ENCODE measurements at places on chromosomes 3 and 15.

DNA sequence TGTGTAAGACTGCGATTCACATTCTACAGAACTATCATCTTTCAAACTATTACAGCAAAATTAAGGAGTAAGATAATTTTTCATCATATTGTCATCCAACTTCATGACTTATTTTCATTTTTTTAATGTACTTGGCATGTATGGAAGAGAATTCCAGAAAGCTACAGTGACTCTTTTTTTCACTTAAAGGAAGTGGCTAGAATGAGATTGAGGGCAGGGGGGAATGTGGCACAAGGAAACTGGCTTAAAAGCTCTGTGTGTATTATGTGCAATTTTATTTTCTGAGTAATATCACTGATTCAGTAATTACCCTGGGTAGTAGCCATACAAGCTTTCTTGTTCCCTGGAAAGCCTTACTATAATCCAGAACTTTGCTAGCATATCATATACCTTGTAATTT lies 94.6 kb downstream of the FILIP1L start:
- no peak for DNase-seq

GRCh38 chr3:114363554-114364202 lies 69.8 kb downstream of the TIGIT start:
- DNase-seq = no peak

GRCh38 chr15:95624616-95625361 lies 705.7 kb upstream of the NR2F2 start:
- DNase-seq = no peak

- no peak for DNase-seq
Observed at GRCh38 chr3:124839896-124840295, 47.3 kb downstream of the ITGB5 start.

DNA sequence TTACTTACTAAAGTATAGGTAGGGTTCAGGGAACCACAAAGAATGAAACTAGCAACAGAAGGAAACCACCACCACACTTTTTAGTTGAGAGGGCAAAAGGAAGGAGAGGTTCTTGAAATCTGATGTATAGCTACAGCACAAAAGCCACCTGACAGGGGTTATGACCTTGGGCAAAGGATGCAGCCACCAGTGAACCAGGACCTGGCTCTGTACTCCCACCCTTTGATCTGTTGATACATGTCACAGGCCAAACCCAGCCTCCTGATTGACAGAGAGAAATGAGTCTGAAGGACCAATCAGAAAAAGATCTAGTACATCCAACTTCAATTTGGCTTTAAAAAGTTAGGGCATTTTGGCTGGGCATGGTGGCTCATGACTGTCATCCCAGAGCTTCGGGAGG lies 20.0 kb upstream of the BLM start:
- DNase-seq = no peak

GRCh38 chr3:49412632-49413337 lies 562 bp downstream of the TCTA start:
- DNase-seq = no peak

DNA sequence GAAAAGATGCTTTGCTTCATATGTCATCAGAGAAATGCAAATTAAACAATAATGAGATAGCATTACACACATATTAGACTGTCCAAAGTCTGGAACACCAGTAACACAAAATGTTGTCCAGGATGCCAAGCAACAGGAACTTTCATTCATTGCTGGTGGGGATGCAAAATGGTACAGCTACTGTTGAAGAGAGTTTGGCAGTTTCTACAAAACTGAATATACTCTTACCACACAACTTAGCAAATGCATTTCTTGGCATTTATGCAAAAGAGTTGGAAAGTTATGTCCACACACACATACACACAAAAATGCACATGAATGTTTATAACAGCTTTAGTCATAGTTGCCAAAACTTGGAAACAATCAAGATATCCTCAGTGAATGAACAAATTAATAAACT lies 195.2 kb upstream of the MME start:
- no peak for DNase-seq

DNA sequence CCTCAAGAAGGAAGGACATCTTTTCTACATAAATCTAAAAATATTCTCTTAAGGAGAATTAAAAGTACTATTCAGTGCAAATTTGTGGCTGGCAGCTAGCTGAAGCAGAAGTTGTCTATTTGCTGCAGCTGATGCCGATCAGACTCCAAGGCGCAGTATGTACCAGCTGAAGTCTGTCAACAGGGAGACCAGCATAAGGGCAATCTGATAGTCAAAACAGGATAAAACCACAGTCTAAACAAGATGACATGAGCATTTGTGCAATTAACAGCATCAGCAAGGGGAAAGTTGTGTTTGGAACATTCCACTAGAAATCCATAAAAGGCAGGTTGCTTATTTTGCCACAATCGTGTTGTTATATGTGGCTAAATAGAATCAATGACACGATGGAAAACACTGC lies 198.2 kb upstream of the ROBO2 start:
- no peak for DNase-seq

DNA sequence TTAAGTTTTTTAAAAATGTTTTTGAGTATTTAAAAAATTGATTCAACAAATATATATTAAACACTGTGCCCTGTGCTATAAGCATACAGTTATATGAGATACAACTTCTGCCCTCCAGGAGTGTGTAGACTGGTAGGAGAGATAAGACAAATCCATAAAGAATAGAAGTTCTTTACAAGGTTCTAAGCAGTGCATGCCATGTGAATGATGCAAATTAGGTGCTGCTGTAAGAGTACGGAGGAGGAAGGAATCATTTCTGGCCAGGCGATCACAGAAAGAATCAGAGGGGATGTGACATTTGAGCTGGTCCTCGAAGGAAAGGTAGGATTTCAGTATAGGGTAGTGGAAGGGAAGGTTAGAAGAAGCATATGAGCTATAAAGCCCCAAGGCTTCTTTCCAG lies 14.0 kb downstream of the MAPKBP1 start:
- DNase-seq = no peak

GRCh38 chr15:25403771-25404170 lies 35.1 kb downstream of the UBE3A start:
- no peak for DNase-seq

- DNase-seq = no peak
Observed at GRCh38 chr3:184405075-184406030, 25.5 kb downstream of the CHRD start.

DNA sequence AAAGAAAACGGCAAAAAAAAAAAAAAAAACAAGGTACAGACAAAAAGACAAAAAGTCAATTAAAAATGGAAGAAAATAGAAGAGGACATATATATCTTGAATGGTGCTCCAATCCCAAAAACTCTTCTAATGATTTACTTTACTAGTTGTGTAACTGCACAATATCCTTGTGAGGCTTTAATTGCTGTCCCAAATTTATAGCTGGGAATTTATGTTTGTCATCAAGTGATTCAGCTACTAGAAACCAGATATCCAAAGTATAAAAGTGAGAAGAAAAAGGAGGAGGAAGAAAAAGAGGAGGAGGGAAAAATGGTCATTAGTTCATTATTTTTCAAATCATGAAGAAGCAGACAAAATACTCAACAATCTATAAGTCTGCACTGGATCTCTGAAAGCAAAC lies 150.8 kb upstream of the ARPP21 start:
- DNase-seq = no peak

GRCh38 chr15:33201491-33202231 lies 7.1 kb upstream of the FMN1 start:
- peak; percentile 63 for DNase-seq

- DNase-seq = no peak
Observed at GRCh38 chr3:105473521-105474223, 107.0 kb downstream of the ALCAM start.

DNA sequence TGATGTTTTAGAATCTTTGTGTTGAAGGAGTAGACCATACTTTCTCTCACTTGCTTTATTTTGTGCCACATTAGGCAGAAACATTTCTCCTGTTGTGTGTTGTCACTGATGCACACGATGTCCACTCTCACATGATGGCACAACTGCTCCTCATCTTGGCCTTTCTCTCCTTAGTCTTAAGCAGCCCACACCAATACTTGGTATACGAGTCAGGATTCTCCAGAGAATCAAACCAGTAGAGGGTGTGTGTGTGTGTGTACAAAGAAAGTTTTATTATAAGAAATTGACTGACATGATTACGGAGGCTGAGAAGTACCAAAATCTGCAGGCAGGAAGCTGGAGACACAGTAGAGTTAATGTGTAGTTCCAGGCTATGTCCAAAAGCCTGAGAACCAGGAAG lies 187.1 kb downstream of the ALCAM start:
- no peak for DNase-seq

- DNase-seq = no peak
Observed at GRCh38 chr15:80645494-80646065, 49.5 kb upstream of the ABHD17C start.

- no peak for DNase-seq
Observed at GRCh38 chr15:48002767-48003166, 118.0 kb upstream of the SLC24A5 start.

GRCh38 chr15:73624530-73624929 lies 8.7 kb downstream of the NPTN start:
- no peak for DNase-seq

- DNase-seq = no peak
Observed at GRCh38 chr3:177944228-177944661, 592.0 kb upstream of the KCNMB2 start.

- no peak for DNase-seq
Observed at GRCh38 chr15:52785672-52786406, 4.3 kb downstream of the ONECUT1 start.

DNA sequence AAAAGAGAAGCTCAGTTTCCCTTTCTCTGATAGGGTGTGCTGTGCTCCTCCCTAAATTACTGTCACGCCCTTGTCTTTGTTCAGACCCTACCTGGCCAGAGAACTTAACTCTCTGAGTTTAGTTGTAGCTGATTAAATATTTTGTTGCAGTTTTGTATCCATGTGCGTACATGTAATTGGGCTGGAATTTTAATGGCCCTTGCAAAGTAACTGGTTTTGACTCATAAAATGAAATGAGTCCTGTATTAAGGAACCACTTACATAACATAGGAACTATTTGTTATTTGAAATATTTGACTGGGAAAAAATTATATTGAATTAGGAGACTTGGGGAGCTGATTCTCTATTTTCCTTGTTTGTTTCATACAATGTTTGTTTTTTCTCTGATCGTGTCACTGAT lies 80.2 kb downstream of the LRRK1 start:
- no peak for DNase-seq

- no peak for DNase-seq
Observed at GRCh38 chr3:38984731-38985130, 67.0 kb downstream of the SCN11A start.

- DNase-seq = no peak
Observed at GRCh38 chr15:35362195-35362829, 183.7 kb downstream of the DPH6 start.

DNA sequence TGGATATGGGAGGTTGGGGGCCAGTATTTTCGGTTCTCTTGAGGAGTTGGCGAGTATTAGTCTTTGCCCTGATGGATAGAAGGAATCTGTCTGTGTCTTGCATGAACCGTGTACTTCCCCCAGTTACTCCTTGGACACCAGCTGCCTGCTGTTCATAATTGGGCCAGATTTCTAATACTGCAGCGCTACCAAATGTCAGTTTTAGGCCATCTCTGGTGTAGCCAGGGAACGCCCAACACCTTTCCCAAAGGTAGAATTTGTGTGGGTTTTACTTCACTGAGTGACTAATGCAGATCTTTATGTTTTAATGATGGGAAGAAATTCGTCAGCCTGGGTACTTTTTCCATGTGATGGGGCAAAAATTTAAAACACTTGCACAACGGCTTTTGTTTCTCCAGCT lies 18.4 kb downstream of the FLNB start:
- DNase-seq = no peak

GRCh38 chr15:83930392-83931212 lies 276.7 kb downstream of the ADAMTSL3 start:
- DNase-seq = no peak

GRCh38 chr15:46461416-46461815 lies 826.6 kb downstream of the SQOR start:
- DNase-seq = no peak

DNA sequence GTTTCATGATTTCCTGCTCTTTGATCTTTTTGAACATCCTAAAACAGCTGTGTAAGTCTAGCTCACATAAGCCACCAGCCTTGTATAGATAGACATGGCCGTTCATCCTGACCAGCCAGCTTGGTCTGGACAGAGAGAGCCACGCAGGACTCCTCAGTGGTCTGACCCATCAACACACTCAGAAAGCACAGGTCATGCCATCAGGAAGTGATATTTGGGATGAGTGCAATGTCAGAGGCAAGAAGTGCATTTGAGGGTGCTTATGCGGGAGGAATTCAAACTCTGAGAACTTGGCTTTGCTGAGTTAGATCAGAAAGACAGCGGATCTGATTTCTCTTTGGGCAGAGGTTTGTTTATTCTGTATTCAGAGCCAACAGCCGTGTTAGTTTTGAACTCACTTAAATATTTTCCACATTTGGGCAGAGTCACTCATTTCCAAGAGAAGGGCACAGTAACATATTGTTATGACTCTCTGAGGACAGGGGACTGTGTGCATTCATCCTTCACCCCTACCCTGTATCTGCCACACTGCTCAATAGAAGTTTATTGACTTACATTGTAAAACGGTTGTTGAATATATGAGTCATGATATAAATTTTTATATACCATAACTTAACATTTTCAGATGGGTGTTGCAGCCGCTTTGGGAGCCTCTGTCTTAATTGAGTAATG lies 225.3 kb upstream of the LYSMD4 start:
- DNase-seq = no peak

DNA sequence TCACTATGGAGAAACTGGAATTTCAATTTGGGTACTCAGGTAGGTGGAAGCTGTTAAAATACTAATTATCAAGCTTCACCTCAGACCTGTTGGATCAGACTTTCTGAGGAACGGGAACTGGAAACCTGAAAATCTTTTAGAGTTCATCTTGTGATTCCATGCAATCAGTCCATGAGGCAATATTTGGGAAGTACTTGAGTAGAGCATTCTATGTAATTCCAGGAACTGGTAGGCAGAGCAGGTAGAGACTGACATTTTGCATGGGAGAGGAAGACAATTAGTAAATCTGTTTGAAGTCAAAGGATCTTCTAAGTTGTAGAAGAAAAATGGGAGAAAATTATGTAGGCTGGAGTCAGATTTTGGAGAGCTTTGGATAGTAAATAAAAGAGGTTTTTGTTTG lies 43.1 kb downstream of the FGF7 start:
- no peak for DNase-seq

DNA sequence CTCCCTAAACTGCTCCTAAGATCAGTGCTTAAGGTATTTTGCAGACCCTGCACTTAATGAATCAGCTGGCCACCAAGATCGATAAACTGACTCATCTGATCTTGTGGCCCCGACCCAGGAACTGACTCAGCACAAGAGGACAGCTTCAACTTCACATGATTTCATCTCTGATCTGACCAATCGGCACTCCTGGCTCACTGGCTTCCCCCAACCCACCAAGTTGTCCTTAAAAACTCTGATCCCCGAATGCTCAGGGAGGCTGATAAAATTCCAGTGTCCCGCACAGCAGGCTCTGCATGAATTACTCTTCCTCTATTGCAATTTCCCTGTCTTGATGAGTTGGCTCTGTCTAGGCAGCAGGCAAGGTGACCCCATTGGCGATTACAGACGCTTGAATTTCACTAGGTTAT lies 13.5 kb downstream of the HTR3E start:
- DNase-seq = no peak

- DNase-seq = no peak
Observed at GRCh38 chr15:41873711-41874110, 20.1 kb downstream of the SPTBN5 start.

GRCh38 chr15:57563416-57563815 lies 28.3 kb upstream of the MYZAP start:
- no peak for DNase-seq

All from activated naive CD4-positive, alpha-beta T cell treated with Interleukin-2 at 50 U/mL for 16 hours (primary cell).